Fibroblast of skin of scalp (primary cell): ENCODE measurements at places on chromosomes 4 and X.

DNA sequence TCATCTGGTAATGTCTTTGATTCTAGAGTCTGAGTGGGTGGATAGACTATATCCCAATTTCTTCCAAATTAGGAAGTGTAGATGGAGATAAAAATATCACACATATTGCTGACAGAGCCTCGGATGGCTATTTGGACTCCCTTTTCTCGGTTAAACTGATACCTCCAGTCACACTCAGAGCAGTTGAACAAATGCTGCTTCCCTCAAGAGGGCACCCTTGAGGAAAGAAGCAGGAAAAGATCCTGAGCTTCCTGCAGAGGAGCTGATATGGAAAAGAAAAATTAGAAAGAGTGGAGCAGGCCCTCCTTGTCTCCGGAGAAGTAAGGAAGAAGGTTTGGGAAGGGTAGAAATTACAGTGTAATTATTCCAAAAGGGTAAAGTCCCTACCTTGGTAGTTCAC is 96.2 kb upstream of the CCSER1 start:
- DNase-seq: no peak

DNA sequence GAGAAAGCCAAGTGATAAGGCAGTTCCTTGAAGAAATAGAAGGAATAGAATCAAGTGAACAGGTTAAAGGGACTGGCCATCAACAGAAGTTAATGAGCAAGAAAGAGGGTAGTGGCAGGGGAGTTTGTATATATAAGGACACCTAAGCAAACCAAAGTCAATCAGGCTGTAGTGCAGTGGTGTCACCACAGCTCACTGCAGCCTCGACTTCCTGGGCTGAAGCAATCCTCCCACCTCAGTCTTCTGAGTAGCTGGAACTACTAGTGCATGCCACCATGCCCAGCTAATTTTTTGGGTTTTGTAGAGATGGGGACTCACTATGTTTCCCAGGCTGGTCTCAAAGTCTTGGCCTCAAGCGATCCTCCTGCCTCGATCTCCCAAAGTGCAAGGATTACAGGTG is 15.9 kb downstream of the ACOT9 start:
- DNase-seq: no peak

DNA sequence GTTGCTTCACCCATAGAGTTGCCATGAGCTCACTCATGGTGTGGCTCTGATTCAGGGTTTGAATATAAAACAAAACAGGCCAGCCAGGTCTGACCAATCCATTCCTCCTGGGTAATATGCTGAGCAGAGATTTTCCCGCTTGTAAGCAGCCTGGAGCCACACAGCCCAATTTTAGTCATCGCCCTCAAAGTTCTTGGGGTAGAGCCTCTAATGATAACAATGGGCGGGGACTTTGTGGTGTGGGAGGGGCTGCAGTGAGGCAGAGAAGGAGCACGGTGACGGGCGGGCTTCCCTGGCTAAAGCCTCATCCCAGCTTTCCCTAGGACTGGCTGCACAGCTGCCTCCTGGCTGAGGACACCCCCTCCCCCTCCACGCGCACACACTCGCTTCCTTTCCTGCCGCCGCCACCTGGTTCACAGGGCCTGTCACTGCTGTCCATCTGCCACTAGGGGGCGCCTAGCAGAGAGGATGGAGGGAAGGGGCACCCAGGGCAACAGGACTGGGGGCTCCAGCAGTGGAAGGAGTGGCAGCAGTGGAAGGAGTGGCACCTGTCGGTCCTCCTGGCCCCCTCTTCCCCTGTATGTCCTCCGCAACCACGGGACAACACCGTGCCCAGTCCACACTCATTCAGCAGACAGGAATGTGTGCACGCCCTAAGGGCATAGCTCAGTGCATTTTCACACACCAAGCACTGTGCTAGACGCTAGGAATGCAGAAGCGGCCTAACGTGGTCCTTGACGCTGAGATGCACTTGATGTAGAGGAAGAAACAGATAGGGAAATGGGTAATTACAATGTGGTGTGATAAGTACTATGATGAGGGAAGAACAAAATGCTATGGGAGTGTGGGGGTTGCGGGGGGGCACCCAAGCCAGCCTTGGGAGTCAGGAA is 26.8 kb downstream of the PRPS1 start:
- DNase-seq: peak; percentile 79

DNA sequence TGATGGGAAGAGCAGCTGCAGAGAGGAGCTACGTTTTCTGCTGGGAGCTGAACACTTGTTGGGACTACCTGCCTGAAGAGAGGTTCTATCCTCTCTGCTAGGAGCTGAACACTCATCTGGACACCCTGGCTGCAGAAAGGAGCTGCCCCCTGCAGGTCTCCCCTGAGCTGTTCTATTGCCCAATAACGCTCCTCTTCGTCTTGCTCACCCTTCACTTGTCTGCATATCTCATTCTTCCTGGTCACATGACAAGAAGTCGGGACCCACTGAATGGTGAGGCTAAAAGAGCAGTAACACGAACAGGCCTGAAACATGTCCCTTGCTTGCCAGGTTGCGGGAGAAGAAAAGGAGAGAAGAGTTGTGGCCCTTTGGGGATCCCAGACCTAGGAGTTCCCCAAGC is 27.8 kb downstream of the NAA11 start:
- DNase-seq: no peak

DNA sequence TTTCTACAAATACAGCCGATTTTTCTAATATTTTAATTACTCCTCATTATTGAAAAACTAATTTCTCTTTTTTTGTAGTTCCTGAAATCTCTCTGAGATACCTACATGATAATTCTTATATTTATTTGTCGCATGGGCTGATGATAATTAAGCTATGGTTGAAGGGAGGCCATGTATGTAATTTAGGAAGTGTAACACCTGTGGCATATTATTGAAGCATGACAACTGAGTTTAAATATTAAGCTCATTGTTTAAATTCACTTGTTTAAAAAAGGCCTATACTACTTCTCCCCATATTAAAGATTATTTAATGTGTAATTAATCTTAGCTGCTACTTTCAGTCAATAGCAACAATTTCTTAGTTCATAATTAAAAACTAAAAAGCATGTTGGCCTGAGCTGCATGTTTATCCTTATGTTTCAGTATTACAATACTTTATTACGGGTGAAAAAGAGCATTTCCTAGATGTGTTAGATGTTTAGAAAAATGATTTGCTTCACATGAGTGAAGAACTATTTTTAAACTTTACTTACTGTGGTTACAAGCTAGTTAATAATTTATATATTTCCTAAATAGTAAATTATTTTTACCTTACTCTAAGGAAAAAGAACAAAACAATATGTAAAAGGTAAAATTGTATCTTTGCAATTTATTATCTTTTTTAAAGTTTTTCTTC is 122.4 kb downstream of the RAP1GDS1 start:
- no peak for DNase-seq

GRCh38 chr4:158609116-158609515 is 62.6 kb downstream of the C4orf46 start:
- no peak for DNase-seq

DNA sequence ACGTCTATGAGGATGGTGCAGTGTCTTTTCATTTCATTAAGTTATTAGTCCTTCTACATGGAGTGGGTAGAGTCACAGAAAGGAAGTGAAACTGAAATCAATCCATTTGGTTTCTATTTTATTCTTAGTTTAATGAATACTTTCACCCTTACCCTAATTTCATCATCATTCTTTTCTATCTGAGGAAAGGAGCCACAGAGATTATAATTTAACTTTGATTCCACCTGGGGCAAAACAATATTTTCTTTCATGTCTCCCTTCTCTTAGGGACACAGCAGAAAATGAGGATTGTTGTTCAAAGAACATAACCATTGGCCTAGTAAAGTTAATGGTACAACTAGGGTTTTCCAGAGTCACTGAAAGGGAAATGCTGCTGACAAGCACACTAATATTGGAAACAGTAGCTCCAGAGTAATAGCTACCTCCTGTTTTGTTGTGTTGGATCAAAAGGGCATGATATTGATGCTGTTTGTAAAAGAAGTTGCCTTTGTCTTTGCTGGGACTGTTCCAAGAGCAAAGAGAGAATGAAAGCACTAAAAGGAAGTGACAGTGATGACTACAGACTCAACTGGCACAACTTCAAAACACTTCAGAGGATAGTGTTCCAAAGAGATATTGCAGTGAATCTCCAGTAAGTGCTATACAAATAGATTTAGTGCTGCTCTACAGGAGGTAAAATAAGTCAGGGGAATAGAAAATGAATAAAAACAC is 247.1 kb upstream of the PITX2 start:
- DNase-seq: peak; percentile 50

DNA sequence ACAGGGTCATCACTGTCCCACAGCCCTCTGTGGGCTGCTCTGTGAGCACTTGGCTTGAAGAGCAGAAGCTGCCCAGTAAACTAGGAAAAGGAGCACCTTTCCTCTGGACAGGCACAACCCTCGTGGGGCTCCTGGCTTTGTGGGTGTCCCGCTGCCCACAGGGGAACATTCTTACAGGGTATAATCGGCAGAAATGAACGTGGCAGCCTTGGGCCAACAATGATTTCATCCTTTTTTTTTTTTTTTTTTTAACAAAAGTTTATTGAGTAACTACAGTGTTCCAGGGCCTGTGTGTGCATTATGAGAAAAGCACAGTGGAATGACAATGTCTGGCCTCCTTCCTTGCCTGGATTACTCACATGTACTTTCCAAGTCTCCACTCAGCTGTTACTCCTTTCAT is 197.2 kb downstream of the PDGFC start:
- peak; percentile 83 for DNase-seq
